Lower leg skin (tissue), 4 donors: ENCODE measurements at places on chromosomes 3 and 15. TPM values are rescaled to one million over a fixed set of nuclear protein-coding genes. Genes with fewer than 3 reads are reported as not detected.

GRCh38 chr3:32593903-32594525, 23.4 kb upstream of the DYNC1LI1 start:
- no peak for DNase-seq

DNA sequence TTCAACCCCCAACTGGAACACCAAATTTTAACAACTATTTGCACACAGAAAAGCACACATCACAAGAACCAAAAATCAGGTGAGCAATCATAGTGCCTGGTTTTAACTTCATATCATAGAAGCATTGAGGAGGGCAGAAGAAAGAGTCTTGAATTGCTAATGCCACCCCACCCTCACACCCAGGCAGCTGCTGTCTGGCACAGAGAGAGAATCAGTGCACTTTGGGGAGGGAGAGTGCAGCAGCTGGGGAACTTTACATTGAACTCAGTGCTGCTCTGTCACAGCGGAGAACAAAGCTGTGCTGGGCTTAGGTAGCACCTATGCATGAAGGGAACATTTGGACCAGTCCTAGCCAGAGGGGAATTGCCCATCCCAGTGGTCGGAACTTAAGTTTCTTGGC, 76.0 kb upstream of the KBTBD8 start:
- DNase-seq = no peak

DNA sequence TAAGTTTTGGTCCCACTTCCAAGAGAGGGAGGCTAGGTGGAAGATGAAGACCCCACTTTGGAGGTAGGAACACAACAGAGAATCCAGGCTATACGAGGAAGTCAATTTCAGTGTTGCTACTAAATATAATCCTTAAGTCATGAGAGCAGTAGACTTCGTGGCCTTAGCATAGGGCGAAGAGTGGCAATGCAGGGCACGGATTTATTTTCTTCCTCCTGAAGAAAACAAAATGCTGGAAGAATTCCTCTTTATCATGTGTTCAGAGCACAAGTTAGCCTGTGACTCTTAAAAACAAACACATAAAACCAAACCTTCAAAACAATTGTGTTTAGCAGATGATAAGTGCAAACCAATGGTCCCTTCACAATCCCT, 19.4 kb downstream of the BCL2L10 start:
- no peak for DNase-seq

GRCh38 chr3:155202626-155203025, 90.9 kb downstream of the STRIT1 start:
- peak; percentile 83 for DNase-seq

PLCH1 gene
- total RNA-seq = 1.2 TPM

GRCh38 chr15:83312071-83312470, 27.6 kb upstream of the BNC1 start:
- DNase-seq = no peak

DNA sequence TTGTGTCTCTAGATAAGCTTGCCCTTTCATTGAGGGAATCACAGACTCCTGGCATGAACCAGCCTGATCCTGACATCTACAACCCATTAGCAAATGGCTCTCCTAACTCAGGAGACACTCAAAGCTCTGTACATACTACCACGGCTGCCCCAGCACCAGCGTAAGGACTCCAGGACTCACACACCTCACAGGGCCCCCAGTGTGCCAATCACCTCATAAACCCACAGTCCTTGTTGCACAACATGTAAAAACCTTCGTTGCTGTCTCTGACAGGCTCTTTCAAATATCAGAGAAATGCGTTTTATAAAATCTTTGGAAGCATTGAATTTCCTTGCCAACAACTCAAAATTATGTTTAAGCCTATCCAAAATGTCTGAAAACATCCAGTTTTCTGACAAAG, 7.3 kb downstream of the FYCO1 start:
- DNase-seq = no peak

TAGLN3 gene
- 0.68 TPM for total RNA-seq

- peak; percentile 39 for DNase-seq
These were observed at the start of gene RAB27A for GRCh38 chr15:55289746-55290527. Gene RAB27A, minus strand, starts transcription at chr15:55289813. Its CDS starts 54,879 bp downstream, at chr15:55234934.

- no peak for DNase-seq
These were observed 3.4 kb downstream of the GXYLT2 start for GRCh38 chr3:72891053-72891855.

SCN5A gene
- total RNA-seq = not detected

REC114 gene
- not detected for total RNA-seq

KBTBD8 gene
- total RNA-seq = 0.13 TPM

DNA sequence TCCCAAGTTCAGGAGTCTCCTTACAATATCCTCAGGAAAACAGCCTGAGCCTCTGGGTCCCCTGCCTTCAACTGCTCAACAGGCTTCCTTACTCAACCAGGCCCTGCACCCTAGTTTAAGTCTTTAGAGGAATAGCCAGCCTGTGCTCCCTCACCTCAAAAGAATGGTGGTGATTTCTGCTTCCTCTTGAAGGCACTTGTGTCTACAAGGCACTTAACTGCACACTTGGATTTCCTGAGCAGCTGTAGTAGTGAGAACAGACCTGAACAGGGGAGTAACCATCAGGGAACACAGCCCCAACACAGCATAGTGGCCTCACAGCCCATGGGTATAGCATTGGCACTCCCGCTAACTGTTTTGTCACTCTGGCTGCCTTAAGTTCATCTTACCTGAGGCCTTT, 244.3 kb downstream of the MYRIP start:
- no peak for DNase-seq

GRCh38 chr15:90902840-90903732, at the start of gene MAN2A2:
Gene MAN2A2, plus strand, starts transcription at chr15:90903302. Its CDS starts 906 bp downstream, at chr15:90904208.
- peak; percentile 90 for DNase-seq

HLTF gene
- total RNA-seq = 3.9 TPM

DNA sequence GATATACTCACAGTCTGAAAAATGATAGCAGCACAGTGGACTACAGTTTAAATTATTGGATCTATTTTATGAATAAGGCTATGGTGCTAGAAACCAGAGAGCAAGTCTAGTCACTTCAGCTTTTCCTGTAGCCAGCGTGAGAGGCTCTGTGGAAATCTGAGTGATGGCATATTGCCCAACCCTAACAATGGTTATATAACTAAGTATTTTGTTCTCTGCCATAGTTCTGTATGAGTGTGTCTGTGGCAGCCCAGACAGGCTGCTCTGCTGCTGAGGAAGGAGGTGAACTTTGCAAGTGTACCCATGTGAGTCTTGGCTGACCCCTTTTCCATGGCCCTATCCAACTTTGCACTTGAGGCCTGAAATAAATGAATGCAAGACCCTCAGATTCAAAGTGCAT, 105.7 kb downstream of the LRTM1 start:
- no peak for DNase-seq

- no peak for DNase-seq
These were observed 8.7 kb upstream of the ST6GAL1 start for GRCh38 chr3:186921578-186921977.

DNA sequence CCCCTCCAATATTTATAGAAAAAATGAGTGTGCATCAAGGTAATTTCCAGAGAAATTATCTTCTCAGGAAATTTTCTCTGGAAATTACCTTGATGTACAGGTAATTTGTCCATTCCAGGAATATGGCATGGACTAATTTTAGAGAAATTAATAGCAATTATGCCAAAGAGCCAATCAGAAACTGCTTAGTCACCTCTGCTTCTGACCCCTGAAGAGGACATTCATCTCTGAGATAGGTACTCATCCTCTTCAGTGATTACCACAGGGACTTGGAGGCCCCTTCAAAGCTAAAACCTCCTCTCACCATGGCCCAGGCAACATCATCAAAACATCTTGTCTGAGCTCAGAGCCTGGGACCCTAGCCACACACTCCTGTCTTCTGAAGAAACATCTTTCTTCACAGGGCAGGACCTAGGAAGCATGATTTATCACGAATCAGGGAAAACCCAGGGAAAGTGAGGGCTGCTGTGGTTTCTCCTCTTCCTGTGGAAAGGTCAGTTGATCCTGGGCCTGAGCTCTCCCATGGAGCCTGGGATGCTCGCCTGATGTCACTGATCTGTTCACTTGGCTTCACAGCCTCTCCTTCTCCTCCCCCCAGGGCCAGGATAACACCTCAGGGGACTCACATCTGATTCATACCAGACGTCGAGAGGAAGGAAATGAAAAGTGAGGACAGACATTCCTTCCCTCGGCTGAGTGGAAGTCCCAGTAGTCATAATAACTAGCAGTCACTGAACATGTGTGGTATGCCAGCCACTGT, 210.5 kb downstream of the DTWD1 start:
- peak; percentile 86 for DNase-seq

- DNase-seq = no peak
These were observed 59.8 kb upstream of the GYG1 start for GRCh38 chr3:148931574-148931973.

THPO gene
- 0.37 TPM for total RNA-seq
